ENCODE measurements at places on chromosomes 16 and 17. TPM values are rescaled to one million over a fixed set of nuclear protein-coding genes. Genes with fewer than 3 reads are reported as not detected.
A peak's percentile ranks its signal among the peaks of the same experiment; 100 is the strongest.

- no peaks in the 10 kb centered on the region for H3K4me1 ChIP-seq
- no peaks in the 10 kb centered on the region for H3K36me3 ChIP-seq
- no peaks in the 10 kb centered on the region for H3K27me3 ChIP-seq
- no peak for DNase-seq
- no peak overlapping the region for H3K4me3 ChIP-seq
These were observed 70.3 kb upstream of the NOL11 start for GRCh38 chr17:67647482-67647881.

DNA sequence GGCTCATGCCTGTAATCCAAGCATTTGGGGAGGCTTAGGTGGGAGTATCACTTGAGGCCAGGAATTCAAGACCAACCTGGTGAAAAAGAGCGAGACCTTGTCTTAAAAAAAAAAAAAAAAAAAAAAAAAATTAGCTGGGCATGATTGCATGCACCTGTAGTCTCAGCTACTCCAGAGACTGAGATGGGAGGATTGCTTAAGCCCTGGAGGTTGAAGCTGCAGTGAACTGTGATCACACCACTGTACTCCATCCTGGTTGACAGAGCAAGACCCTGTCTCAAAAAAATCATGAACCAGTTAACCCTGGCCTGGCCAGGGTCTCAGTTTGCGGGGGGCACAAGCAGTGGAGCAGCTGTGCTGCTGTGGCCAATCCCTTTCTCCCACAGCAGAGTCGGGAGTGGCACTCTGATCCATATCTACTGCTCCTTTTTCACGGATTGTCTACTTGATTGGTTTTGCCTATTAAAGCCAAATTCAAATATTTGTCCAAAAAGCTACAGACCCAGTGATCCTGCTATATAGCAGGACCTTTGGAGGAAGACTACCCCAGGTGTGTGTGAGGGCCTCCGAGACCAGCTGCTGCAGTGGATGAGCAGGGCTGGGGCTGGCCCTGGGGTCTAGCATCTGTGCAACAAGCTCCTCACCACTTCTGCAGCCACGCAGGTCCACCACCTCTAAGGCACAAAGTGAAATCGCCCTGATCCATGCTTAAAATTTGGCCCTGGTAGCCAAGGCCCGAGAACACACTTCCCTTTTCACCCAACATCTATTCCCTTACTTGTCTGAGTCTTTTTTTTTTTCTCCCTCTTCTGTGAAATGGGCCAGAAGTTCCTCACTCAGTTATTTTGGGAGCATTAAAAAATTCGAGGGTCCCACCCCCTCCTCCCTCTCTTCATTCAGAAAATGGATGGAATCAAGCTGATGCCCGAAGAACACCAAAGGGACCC lies 48.2 kb downstream of the LDHD start:
- H3K4me3 ChIP-seq: no peak overlapping the region
- H3K27ac ChIP-seq: no peak overlapping the region

DNA sequence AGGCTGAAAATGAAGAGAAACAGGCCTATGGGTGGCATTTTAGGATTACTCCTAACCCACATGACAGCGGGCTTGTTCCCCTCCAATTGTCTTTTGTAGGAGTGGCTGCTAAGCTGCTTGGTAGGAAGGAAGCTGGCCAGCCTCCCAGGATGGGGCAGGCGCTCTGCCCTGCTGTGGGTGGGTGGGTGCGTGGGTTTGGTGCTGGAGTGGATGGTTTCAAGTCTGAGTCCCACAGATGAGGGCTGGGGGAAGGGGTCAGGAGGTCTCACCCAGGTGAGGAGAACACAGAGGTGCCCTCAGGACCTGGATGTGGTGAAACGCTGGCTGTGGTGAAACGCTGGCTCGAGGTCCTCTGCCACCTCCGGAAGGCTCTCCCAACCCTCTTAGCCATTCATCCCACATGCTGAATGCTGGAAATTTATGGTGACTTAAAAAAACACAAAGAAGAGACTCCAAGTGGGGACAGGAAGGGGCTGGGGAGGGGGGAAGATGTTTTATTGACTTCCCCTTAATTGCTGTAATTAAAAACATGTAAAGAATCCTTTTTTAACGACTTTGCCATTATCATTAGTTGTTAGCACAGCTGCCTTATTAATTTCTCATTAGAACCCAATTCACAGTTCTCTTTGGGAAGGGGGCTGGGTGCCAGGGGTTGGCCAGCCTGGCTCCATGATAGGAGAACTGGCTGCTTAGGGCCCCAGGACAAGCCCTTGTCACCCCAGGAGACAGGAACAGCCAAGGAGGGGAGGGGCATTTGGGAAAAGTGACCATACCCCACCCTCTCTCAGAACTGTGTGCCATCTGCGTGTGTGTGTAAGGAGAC lies 153.5 kb upstream of the CDC42EP4 start:
- no peak for DNase-seq
- no peaks in the 10 kb centered on the region for H3K36me3 ChIP-seq
- H3K27ac ChIP-seq: no peak overlapping the region
- H3K4me1 ChIP-seq: no peaks in the 10 kb centered on the region
- no peak overlapping the region for H3K4me3 ChIP-seq

DNA sequence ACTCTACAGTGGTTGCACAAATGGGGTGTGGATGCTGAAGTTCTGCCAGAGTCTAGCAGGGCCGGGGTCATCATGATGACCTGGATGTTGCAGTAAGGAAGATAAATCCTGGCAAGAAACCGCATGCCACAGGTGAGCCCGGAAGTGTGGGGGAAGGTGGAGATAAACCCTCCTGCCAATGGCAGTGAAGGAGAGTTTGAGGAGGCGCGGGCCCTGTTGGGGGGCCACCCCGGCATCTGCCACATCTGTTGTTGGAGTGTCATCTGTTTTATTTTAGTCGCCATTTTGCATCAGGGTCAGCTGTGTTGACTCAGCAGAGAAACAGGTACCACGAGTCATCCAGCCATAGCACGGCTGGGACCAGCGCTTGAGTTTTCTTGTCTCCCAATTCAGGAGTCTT lies 173.8 kb upstream of the CHMP6 start:
- no peak overlapping the region for H3K4me3 ChIP-seq
- no peak overlapping the region for H3K27ac ChIP-seq
- no peaks in the 10 kb centered on the region for H3K27me3 ChIP-seq
- no peak for DNase-seq

DNA sequence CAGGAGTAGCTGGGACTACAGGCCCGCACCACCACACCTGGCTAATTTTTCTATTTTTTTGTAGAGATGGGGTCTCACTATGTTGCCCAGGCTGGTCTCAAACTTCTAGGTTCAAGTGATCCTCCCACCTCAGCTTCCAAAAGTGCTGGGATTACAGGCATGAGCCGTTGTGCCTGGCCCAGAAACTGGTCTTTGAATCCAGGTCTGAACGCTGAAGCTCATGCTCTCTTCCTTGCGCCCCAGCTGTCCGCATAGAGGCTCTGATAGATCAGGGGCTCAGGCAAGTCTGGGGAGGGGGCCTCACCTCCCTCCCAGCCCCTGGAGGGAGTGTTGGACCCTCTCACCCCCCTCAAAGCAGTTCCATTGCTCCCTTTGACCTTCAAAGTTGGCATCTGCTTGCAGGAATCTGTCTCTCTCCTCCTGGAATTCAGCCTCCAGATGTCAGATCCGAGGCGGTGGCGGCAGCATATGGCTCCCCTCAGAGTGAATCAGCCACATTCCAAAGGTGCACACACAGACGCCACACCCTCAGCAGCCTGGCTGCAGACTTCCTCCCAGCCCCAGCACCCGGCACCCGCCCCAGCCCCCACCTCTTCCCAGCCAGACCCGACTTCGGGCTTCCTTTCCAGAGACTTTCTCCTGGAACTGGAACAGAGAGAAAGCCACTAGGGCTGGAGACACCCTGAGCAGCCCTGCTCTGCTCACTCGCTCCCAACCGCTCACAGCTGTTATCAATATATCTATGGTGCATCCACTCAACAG lies 16.9 kb upstream of the GLIS2 start:
- H3K27me3 ChIP-seq: no peaks in the 10 kb centered on the region
- H3K4me1 ChIP-seq: peaks cover 57% of the 10 kb centered on the region
- H3K36me3 ChIP-seq: no peaks in the 10 kb centered on the region
- peak overlapping the region; percentile 99 for H3K27ac ChIP-seq

GRCh38 chr17:78935419-78936323 lies 10.5 kb upstream of the TIMP2 start:
- no peak overlapping the region for H3K27ac ChIP-seq
- H3K4me3 ChIP-seq: no peak overlapping the region
- DNase-seq: no peak
- H3K36me3 ChIP-seq: no peaks in the 10 kb centered on the region
- no peaks in the 10 kb centered on the region for H3K27me3 ChIP-seq
- peaks cover 25% of the 10 kb centered on the region for H3K4me1 ChIP-seq

- no peak overlapping the region for H3K27ac ChIP-seq
- H3K36me3 ChIP-seq: no peaks in the 10 kb centered on the region
- no peak overlapping the region for H3K4me3 ChIP-seq
These were observed 262.0 kb downstream of the CPPED1 start for GRCh38 chr16:12541672-12542071.

- H3K4me3 ChIP-seq: no peak overlapping the region
- DNase-seq: no peak
- no peaks in the 10 kb centered on the region for H3K4me1 ChIP-seq
- no peaks in the 10 kb centered on the region for H3K36me3 ChIP-seq
These were observed 66.8 kb downstream of the SRCIN1 start for GRCh38 chr17:38538906-38539305.

DNA sequence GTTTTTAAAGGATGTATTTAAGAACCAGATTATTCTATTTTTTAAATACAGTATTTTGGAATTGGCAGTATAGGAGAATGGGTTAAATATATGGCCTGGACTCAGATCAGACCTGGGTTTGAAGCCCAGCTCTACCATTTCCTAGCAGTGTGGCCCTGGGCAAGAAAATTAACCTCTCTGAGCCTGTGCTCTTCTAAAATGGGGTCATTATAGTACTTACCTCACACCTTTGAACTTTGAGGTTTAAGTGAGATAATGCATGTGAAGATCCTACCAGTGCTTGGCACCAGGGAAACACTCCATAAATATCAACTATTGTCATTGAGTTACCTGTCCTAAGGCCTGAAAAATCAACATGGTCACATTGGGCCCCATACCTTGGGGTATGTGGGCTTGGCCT lies 93.4 kb upstream of the WSB1 start:
- no peak for DNase-seq

DNA sequence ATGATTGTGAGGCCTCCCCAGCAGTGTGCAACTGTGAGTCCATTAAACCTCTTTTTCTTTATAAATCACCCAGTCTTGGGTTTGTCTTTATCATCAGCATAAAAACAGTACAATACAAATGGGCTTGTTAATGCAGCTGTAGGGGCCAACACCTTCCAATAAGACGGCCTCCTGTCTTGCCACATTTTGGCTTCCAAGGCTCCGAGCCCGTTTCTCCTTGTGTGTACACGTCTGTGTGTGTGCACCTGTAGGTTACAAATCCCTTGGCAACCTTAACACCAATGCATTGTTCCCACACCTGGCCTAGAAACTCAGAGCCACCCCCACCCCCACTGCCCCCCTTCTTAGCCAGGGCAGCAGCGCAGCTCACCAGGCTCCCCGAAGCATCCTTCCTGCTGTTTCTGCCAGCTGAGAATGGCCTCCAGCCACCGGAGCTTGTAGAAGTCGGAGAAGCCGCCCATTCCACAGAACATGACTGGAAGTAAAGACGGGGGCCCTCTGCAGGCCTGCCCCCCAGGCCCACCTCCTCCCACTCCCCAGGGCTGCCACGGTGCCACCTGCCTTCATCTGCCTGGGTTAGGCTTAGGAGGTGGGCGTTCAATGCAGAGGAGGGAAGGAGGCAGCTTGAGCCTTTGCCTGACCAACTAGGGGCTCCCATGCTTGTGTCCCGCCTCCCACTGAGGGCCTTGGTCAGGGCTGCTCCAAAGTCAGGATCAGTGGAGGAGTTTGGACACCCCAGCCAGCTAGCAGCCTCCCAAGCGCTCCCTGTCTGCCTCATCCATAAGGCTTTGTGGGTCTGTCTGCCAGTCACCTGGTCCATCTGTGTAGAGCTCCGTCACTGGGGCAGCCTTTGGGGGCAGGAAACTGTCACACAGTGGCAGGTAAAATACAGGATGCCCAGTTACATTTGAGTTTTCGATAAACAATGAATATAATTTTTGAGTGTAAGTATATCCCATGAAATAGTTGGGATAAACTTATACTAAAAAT lies 10.6 kb downstream of the C16orf89 start:
- H3K4me1 ChIP-seq: no peaks in the 10 kb centered on the region
- no peak overlapping the region for H3K27ac ChIP-seq
- peaks cover 4% of the 10 kb centered on the region for H3K27me3 ChIP-seq
- no peak overlapping the region for H3K4me3 ChIP-seq
- no peak for DNase-seq
- H3K36me3 ChIP-seq: no peaks in the 10 kb centered on the region

- H3K27ac ChIP-seq: peak overlapping the region; percentile 83
- no peaks in the 10 kb centered on the region for H3K36me3 ChIP-seq
- DNase-seq: no peak
- peaks cover 81% of the 10 kb centered on the region for H3K4me1 ChIP-seq
- no peaks in the 10 kb centered on the region for H3K27me3 ChIP-seq
These were observed 15.9 kb upstream of the TNS4 start for GRCh38 chr17:40517286-40517662.

GRCh38 chr17:29433541-29433940 lies 43.4 kb downstream of the TAOK1 start:
- no peaks in the 10 kb centered on the region for H3K27me3 ChIP-seq
- no peak overlapping the region for H3K4me3 ChIP-seq
- H3K27ac ChIP-seq: no peak overlapping the region
- DNase-seq: no peak
- H3K36me3 ChIP-seq: no peaks in the 10 kb centered on the region
- no peaks in the 10 kb centered on the region for H3K4me1 ChIP-seq

DNA sequence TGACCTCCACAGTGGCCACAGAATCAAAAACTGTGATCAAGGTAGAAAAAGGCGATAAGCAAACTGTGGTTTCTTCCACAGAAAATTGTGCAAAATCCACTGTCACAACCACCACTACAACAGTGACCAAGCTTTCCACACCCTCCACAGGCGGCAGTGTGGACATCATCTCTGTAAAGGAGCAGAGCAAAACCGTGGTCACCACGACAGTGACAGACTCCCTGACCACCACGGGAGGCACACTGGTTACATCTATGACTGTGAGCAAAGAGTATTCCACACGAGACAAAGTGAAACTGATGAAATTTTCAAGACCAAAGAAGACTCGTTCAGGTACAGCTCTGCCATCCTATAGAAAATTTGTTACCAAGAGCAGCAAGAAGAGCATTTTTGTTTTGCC lies 83.6 kb downstream of the C17orf58 start:
- H3K4me3 ChIP-seq: no peak overlapping the region
- no peak for DNase-seq

Gene PHOSPHO1
- 3.0 TPM for total RNA-seq

Gene NPW
- 226 TPM for total RNA-seq

Gene CFAP97D1
- total RNA-seq: 0.15 TPM

Gene CARD14
- 0.25 TPM for total RNA-seq

Gene ZSCAN10
- total RNA-seq: 0.76 TPM

Gene PLEKHG4
- total RNA-seq: 38.5 TPM

Gene ZNF624
- 2.9 TPM for total RNA-seq

Gene TBC1D28
- total RNA-seq: not detected

Gene CETP
- total RNA-seq: not detected

Gene VEZF1
- total RNA-seq: 70.2 TPM

Gene MEIOC
- not detected for total RNA-seq

Gene SIRT7
- total RNA-seq: 62.6 TPM

Gene SYT17
- total RNA-seq: 10.3 TPM

Data from HCT116 (cell line).